ENCODE measurements at places on chromosomes 5 and 9. TPM values are rescaled to one million over a fixed set of nuclear protein-coding genes. Genes with fewer than 3 reads are reported as not detected.

Gene PCDHAC2
- total RNA-seq = 1.1 TPM

- peak; percentile 46 for DNase-seq
These were observed 11.2 kb downstream of the MSANTD3 start for GRCh38 chr9:100437860-100438805.

Gene DNM1
- total RNA-seq = 13.1 TPM

GRCh38 chr5:125597338-125597737, 825.9 kb upstream of the GRAMD2B start:
- DNase-seq = no peak

DNA sequence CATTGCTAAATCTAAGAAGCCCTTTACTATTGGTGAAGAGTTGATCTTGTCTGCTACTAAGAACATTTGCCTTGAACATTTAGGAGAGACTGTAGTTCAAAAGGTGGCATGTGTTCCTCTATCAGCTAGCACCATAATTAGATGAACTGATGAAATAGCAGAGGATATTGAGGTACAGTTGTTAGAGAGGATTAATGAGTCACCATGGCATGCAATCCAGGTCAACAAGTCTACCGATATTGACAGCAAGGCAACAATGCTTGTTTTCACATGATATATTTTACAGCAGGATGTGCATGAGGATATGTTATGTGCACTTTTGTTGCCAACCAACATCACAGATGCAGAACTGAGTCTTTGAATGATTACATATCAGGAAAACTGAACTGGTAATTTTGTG, 134.3 kb upstream of the CDH9 start:
- DNase-seq = no peak

GRCh38 chr5:119333421-119333851, 22.4 kb upstream of the TNFAIP8 start:
- no peak for DNase-seq

DNA sequence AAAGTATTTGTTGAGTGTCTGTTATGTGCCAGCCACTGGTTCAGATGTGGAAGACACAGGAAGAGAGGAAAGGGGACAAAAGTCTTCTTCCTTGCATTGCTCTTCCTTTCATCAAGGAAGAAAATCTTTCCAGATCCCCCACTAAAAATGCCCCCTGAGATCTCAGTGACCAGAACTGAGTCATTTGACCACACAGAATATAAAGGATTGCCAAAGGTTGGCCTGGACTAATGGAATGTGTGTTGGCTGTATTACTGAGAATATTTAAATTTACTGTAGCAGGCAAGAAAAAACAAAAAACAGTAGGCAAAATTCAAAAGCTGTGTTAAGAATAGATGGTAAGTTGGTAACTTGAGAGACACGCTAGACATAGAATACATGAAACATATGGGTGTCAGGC, 10.0 kb upstream of the SEPTIN8 start:
- DNase-seq = no peak

DNA sequence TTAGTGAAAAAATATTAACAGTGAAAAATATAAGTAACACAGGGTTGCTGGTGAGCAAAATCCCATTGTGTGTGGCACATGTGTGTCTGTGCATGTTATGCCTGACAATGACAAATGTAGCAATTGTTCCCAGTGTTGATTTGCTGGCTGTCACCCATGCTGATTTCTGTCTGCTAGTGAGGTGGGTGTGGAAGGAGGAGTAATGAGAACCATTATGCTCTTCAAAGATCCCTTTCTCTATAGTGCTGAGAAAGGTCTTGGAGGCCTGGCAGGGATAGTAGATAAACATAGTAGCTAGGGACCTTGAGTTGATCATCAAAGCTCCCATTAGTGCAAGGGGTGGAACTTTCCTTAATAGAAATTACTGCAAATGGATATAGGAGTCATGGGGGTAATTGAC, 152.5 kb upstream of the CLINT1 start:
- DNase-seq = no peak

Gene CSF2
- not detected for total RNA-seq

- DNase-seq = no peak
These were observed 17.9 kb downstream of the ZNF462 start for GRCh38 chr9:106880863-106881262.

DNA sequence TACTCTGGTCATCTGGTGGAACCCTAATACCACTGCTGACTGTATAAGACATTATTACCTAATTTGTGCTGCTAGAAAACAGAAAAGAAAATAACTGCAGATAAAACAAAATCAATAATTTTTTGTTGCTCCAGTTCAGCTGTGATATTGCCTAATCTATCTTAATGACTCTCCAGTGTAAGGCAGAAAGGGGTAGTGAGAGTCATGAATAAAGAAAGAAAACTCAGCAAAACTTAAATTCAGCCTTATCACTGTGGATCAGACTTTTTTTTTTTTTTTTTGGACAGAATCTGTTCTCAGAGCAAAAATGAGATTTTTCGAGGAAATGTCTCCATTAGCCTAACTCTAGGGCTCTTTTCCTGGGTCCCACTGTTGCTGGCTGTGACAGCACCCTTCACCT, 1.1 kb upstream of the DOCK2 start:
- no peak for DNase-seq

Gene SPATA9
- total RNA-seq = 0.51 TPM

DNA sequence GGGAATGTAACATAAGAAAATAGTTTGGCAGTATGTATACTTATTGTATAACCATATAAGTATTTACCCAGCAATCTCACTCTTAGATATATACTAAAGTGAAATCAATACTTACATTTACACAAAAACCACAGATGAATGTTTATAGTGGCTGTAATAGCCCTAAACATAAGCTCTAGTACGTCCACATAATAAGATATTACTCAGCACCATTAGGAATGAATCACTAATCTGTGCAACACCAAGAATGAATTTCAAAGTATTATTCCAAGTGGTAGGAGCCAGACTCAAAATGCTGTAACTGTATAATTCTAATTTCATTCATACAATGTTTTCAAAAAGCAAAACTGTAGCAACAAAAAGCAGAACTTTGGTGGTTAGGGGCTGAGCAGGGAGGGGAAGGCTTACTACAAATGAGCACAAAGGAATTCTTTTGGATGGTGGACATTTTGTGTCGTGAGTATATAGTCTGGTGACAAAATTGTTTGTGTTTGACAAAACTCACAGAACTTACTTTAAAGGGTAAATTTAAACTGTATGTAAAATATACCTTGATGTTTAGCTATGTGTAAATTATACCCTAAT, 11.9 kb upstream of the C5orf46 start:
- no peak for DNase-seq

- DNase-seq = no peak
These were observed 18.3 kb upstream of the F2R start for GRCh38 chr5:76697670-76698069.

Gene PRLR
- 16.6 TPM for total RNA-seq

GRCh38 chr5:77494935-77495334, 2.8 kb upstream of the WDR41 start:
- DNase-seq = no peak

DNA sequence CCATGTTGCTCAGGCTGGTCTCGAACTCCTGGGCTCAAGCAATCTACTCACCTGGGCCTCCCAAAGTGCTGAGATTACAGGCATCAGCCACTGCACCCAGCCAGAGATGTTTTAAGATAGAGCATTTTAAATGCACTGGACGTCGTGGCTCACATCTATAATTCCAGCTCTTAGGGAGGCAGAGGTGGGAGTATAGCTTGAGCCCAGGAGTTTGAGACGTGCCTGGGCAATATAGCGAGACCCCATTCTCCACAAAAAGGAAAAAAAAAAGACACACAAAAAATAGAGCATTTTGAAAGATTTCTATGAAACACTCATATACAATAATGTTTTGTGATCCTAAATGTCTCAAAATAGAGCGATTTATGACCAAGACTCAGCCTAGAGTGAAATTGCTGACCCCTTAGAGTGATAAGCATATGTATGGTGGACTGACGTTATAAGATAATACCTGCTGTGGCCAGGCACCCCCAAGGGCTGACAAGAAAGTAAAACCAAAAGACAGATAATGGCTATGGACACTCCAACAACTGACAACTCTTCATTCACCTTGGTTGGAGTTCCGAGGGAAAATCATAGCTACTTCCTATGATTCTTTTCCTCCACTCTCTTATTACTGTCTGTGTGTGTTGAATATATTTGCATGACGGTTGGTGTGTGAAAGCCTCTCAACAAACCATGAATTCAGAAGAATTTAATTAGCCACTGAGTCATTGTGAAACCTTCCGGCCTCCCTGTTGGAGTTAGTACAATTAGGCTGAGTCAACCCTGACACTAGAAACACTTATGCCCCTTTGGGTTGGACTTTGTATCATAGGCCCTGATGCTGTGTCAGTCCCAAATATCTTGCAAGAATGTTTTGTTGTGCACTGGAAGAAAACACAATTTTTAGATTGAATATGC, 526.5 kb upstream of the NUDT12 start:
- DNase-seq = no peak

GRCh38 chr9:110065532-110065931, 142.4 kb downstream of the C9orf152 start:
- no peak for DNase-seq

Gene CLINT1
- total RNA-seq = 34.7 TPM

DNA sequence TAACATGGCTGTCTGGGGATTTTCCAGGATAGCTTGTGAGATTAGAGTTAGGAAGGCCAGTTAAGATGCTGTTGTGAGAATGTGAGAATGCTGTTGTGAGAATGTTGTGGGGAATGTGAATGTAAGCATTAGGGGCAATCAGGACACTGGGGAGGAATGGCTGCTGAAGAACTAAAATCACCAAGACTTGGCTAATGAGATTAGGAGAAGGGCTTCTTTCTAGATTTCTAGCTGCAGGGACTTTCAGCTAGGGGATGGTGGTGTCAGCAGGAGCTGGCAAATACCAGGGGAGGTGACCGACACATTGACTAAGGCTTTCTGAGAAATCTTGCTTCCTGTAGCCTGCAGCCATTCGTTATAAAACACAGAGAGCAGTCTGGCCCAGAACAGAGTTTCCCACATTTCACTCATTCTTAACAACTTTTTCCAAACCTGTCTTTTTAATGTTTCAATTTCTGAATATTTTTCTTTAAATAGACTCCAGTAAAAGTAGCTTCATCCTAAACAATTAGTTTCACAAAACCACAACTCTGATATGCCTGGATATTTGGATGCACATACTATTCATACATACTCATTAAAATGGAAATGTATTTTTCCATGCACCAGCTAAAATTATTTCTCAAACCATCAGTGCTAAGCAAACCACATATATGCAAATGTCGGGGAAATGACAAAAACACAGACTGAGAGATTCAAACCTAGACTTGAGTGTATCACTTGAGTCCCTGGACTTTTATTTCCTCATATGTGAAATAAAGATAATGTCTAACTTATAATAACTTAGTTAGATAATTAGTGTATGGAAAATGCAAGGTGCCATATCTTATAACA, 89.3 kb upstream of the TNC start:
- no peak for DNase-seq

GRCh38 chr5:139204196-139204595, 6.0 kb upstream of the SIL1 start:
- DNase-seq = no peak

Gene BHMT
- total RNA-seq = not detected

DNA sequence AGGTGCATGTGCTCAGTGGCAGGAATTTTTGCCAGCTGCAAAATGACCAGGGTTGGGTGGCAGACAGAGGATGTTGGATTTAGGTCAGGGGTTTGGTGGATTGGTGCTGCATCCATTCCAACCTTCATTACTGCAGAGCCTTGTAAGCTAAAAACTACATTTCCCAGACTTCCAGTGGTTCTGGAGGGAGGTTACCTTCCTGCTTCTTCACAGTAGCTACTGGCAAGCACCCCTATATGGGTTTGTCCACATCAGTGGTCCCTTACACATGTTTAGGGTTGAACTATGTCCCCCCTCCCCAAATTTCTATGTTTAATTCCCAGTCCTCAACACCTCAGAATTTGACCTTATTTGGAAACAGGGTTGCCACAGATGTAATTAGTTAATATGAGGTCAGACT, 20.7 kb upstream of the IL17B start:
- no peak for DNase-seq

GRCh38 chr9:105206821-105207699, 37.4 kb upstream of the SLC44A1 start:
- no peak for DNase-seq

DNA sequence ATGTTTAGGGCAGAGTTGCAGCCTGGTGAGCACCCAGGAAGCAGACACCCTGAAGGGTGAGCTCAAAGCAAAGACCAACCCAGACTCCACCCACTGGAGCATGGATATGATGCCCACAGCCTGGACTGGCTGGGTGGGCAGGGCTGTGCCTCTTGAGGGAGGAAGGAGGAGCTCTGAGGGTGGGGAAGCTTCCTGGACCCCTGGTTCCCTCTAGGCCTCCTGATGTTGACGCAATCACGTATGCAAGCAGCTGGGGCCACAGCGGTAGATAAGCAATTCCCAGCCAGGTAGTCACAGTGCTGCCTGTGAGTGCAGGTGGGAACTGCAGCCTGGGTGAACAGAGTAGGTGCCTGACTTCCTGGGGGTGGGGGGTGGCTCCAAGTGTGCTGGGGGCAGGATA, 271.5 kb downstream of the CDK5RAP2 start:
- DNase-seq = no peak

GRCh38 chr5:64534033-64534432, 28.2 kb downstream of the RGS7BP start:
- no peak for DNase-seq

- DNase-seq = no peak
These were observed 115.7 kb upstream of the MPDZ start for GRCh38 chr9:13395156-13395555.

Gene LYRM7
- 2.3 TPM for total RNA-seq

Gene SCGB3A2
- total RNA-seq = 0.76 TPM

DNA sequence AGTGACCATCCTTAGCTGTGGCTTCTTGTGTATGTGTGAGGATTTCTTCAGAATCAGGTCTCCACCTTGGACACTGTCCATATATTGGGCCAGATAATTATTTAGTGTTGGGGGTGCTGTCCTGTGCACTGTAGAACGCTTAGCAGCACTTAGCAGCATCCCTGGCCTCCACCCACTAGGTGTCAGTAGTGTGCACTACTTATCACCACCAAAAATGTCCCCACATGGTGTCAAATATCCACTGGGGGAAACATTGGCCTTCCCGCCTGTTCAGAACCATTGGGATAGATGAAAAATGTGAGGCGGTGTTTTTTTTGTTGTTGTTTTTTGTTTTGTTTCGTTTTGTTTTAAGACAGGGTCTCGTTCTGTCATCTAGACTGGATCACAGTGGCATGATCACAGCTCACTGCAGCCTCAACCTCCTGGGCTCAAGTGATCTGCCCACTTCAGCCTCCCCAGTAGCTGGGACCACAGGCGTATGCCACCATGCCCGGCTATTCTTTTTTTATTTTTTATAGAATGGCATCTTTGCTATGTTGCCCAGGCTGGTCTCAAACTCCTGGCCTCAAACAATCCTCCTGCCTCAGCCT, 67.7 kb downstream of the TENT4A start:
- no peak for DNase-seq

GRCh38 chr5:163887854-163888253, 382.4 kb downstream of the MAT2B start:
- no peak for DNase-seq

Gene PDLIM4
- total RNA-seq = 1.6 TPM

- no peak for DNase-seq
These were observed 159.4 kb upstream of the FST start for GRCh38 chr5:53321073-53321472.

GRCh38 chr9:120913647-120914264, 12.8 kb downstream of the TRAF1 start:
- DNase-seq = no peak

GRCh38 chr5:151703227-151703626, 16.5 kb upstream of the SPARC start:
- no peak for DNase-seq

GRCh38 chr5:2695200-2695891, 56.1 kb downstream of the IRX2 start:
- DNase-seq = no peak
